NCI-H510A treated with DMSO at 0.1 percent for 48 hours (cell line): ENCODE measurements at places on chromosomes 1 and 21.

- peak; percentile 88 for DNase-seq
These were observed at the start of gene KDF1 for GRCh38 chr1:26959722-26960624. KDF1 (minus strand) TSS chr1:26960468; CDS start chr1:26952380, 8,088 bp downstream.

DNA sequence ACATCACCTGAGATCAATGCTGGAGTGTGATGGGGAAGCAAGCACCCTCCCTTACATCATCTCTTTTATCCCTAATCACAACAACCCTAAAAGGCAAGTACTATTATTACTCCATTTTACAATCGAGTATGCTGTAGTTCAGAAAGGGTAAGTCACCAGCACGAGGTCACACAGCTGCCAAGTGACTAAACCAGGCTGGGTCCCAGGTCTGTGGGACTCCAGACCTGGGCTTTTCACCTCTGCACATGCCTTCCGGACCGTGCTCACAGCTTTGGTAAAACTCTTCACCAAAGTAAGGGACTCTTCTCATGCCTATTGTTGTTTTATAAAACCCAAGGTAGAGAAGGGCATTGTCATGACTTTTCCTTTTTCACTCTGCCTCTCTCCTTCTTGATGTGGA lies 130.9 kb downstream of the DMRTB1 start:
- DNase-seq: no peak

- no peak for DNase-seq
These were observed 88.2 kb downstream of the NFIA start for GRCh38 chr1:61170328-61171238.

DNA sequence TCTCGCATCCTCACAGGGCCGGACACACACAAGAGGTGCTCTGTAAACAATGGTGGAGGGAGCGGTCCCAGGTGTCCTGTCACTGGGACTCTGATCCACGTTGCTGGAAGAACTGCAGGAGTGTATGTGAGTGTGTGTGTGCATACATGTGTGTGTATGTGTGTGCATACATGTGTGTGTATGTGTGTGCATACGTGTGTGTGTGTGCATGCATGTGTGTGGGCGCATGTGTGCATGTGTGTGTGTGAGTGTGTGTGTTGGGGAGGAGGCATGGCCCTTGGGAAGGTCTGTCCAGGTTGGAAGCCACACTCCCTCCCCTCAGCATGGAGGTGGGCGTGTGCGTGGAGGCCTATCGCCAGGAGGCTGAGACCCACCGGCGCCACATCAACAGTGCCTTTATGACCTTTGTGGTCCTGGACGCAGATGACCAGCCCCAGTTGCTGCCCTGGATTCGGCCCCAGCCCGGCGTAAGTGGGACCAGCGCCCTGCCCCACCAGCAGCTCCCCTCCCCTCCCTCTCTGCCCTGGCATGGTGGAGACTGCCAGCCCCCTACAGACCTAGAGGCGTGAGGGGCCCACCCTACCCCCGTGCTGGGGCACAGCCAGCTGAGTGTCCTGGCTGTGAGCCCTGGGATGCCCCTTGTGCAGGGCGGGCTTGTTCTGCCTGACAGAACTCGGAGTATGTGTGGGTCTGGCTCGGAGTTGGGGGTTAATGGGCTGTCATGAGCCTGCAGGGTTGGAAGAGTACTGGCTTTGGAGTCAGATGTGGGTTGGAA lies 22.2 kb downstream of the FAM151A start:
- DNase-seq: no peak

- no peak for DNase-seq
These were observed 394.3 kb downstream of the KCNH1 start for GRCh38 chr1:210739627-210740026.

GRCh38 chr1:186195377-186195931 lies 179.6 kb downstream of the TPR start:
- DNase-seq: no peak

GRCh38 chr1:3086272-3086974 lies 17.4 kb downstream of the PRDM16 start:
- DNase-seq: no peak

- DNase-seq: no peak
These were observed 30.6 kb downstream of the DNAJC6 start for GRCh38 chr1:65339866-65340468.

GRCh38 chr1:14380408-14380807 lies 218.1 kb upstream of the KAZN start:
- no peak for DNase-seq

GRCh38 chr1:159867664-159868026 lies 5.2 kb upstream of the VSIG8 start:
- DNase-seq: peak; percentile 95

GRCh38 chr1:2256435-2257244 lies 28.5 kb downstream of the SKI start:
- no peak for DNase-seq

DNA sequence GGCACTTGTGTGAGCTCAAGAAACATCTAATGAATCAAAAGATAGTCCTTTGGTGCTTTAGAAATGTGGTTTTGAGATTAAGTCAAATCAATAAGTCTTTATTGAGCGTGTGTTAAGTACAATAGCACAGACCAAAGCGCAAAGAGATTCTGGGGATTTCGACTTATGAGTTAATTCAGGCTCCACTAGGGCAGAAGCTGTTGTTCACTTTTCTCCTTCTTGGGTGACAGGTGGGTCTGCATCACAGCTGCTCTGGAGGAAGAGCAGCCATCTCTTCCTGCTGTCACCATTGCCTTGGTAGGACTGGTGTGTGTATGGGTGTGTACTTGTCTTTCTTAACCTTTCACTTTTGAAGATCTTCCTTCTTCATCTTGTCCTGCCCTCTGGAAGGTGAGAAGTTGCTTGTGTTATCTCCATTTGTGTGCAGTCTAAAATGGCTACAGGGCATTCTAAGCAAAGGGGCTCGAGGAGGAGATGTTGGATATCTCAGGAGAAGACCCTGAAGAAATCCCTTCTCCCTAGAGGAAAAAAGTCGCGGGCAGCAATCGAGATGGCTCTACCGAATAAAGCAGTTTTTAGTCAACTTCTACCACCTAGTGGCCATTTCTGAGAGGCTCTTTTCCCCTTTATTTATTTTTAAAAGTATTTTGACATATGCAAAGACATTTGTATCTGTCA lies 22.9 kb upstream of the DISC1 start:
- peak; percentile 70 for DNase-seq

DNA sequence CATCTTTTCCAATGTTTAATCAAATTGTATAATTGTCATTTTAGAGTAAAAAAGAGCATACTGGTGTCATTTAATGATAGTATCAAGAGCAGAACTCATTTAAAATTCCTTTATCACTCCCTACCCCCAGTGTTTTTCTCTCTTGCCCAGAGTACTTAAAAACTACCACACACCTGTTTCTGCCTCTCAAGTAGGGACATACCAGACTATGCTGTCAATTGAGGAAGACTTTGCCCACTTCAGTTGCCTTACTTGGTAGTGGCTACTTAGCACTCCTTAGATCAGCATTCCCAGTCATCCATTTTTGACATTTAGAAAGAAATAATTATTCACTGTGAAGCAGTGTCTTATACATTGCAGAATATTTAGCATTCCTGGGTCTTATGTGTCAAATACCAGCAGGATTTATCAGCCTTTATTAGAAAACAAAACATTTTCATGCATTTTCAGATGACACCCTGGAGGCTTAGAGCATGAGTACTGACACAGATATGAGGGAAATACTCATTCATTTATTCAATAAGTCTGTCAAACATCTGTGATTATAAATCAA lies 127.5 kb upstream of the RGS1 start:
- no peak for DNase-seq

- DNase-seq: no peak
These were observed 8.8 kb downstream of the PRXL2B start for GRCh38 chr1:2595261-2595811.

DNA sequence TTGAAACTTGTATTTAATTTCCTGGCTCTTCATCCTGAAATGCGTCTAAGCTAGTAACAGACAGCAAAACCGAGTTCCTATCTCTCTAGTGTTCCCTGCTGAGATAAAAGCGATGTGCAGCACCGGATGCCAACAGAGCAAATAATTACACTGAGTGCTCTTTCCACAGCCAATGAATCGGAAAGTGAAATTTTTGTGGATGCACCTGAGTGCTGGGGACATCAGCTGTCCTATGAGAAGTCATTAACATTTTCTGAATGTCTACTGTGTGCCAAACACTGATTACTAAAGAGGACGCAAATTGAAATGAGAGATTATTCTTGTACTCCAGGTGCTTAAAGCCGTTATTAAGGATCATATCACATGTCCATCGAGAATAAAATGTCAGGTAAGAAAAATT lies 278.0 kb downstream of the RGS7 start:
- peak; percentile 58 for DNase-seq

GRCh38 chr1:112715264-112716053 lies at the start of gene PPM1J:
PPM1J (minus strand) TSS chr1:112715332; CDS start chr1:112715301, 31 bp downstream.
- peak; percentile 87 for DNase-seq

- no peak for DNase-seq
These were observed 29.5 kb downstream of the RGS1 start for GRCh38 chr1:192604979-192605620.

GRCh38 chr1:79988401-79988800 lies 981.9 kb upstream of the ADGRL4 start:
- DNase-seq: no peak

- no peak for DNase-seq
These were observed 13.6 kb upstream of the GPR137B start for GRCh38 chr1:236128646-236129178.

DNA sequence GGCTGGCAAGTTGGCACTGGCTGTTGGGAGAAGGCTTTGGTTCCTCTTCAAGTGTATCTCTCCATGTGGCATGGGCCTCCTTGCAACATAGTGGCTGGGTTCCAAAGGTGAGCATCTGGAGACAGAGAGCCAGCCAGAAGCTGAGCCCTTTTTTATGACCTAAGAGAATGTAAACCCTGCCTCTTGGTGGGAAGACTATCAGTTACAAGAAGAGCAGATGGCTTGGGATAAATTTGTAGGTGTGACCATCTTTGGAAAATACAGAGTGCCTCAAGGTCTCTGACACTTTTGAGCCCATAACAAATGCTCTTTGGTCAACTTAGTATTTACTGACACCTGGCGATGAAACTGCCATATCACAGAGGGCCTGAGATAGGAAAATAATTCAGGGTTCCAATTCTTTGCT lies 31.4 kb upstream of the PRELP start:
- DNase-seq: no peak

GRCh38 chr1:31198150-31198549 lies 41.5 kb downstream of the NKAIN1 start:
- no peak for DNase-seq

- no peak for DNase-seq
These were observed 865.1 kb upstream of the ADAMTS5 start for GRCh38 chr21:27831816-27832569.

- no peak for DNase-seq
These were observed 13.5 kb downstream of the ASAP3 start for GRCh38 chr1:23470282-23471070.

- no peak for DNase-seq
These were observed 34.2 kb downstream of the PGBD5 start for GRCh38 chr1:230391776-230392535.

- DNase-seq: no peak
These were observed 31.4 kb downstream of the OLFM3 start for GRCh38 chr1:101965341-101965740.

- no peak for DNase-seq
These were observed 164.3 kb downstream of the MIS18A start for GRCh38 chr21:32114419-32115035.

DNA sequence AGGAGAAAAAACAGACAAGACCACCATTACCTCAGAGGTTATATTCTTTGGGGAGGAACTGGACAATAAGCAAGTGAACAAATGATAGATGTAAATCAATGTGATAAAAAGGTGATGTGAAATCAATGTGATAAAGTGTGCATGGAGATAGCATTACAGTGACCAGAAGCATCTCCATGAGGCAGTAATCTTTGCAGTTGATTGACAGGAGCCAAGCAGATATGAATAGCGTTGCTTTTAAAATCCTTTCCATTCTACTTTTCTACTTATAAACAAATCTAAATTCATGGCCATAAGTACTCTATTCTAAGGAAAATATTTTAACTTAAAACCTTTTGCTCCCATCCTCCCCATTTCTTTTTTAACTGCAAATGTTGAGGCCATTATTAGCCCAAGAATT lies 2.8 kb upstream of the H3-3A start:
- DNase-seq: no peak

DNA sequence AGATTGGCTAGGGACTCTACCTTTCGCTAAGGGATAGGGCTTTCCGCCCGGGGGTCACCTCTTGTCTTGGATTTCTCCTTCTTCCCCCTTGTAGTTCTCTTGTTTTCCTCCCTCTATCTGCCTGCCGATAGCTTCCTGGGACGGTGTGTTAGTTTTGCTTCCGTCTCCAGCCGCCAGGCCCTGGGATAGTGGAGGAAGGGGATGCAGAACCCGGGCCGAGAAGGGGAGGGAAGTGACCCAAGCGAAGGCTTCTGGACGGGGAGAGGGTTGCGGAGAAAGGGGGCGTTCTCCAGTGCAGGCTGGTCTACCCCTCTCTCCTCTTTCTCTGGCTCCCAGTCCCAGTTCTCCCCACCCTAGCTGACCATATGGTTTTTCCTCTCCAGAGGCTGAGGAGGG lies 871 bp downstream of the TUFT1 start:
- DNase-seq: peak; percentile 16

GRCh38 chr1:94773931-94774422 lies 46.2 kb upstream of the SLC44A3 start:
- DNase-seq: no peak
